Posterior cingulate gyrus (tissue), 11 donors: ENCODE measurements at places on chromosomes 2 and 18.
A peak's percentile ranks its signal among the peaks of the same experiment; 100 is the strongest.

DNA sequence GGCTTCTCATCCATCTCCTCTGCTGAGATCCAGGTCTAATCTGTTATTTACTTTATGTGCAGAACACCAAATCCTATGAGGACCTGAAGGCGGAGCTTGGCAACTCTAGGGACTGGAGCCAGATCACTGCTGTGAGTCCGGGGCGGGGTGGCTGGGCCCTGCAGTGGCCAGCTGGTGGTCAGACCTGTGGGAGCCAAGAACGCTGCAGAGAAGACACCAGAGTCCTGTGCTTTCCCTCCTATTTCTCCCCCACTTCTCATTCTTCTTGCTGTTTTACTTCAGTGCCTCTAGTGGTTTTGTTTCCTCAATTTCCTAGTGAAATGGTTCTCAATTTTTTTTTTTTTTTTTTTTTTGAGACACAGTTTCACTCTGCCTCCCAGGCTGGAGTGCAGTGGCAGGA lies 19.7 kb downstream of the VIL1 start:
- DNase-seq, result no peak

- DNase-seq, result no peak
These were observed 299.2 kb upstream of the ZSWIM2 start for GRCh38 chr2:187148059-187148714.

GRCh38 chr2:37644191-37644590 lies 27.3 kb downstream of the CDC42EP3 start:
- DNase-seq, result no peak

- no peak for DNase-seq
These were observed 383.9 kb upstream of the HS6ST1 start for GRCh38 chr2:128702616-128703015.

DNA sequence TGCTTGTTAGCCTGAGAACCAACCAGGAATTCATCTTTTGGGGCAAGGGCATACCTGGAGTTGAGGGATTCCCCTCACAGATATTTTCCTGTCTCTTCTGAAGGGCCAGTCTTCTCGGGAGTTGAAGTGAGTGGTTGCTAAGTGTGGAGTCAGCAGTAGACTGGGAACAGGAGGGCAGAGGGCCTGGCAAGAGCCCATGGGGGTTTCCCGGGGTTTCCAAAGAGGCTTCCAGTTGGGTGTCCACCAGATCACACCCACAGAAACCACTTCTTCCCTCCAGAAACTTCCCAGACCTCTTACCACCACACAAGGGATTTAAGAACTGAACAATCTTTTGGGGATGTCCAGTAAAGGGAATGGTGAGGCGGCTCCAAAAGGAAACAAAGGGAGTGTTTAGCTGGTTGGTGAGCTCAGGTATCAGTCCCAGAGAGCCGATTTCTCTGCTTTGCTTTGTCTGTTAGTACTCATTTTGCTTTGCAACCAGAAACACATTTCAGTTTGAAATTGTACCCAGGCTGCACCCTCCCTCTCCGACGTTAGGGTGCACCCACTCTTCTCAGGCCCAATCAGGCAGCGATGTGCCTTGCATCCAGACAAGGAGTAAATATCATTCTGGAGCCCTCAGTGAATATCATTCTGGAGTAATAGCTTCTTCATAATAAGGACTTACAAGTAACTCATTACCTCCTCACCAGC lies 47.5 kb upstream of the SPATS2L start:
- DNase-seq, result no peak

DNA sequence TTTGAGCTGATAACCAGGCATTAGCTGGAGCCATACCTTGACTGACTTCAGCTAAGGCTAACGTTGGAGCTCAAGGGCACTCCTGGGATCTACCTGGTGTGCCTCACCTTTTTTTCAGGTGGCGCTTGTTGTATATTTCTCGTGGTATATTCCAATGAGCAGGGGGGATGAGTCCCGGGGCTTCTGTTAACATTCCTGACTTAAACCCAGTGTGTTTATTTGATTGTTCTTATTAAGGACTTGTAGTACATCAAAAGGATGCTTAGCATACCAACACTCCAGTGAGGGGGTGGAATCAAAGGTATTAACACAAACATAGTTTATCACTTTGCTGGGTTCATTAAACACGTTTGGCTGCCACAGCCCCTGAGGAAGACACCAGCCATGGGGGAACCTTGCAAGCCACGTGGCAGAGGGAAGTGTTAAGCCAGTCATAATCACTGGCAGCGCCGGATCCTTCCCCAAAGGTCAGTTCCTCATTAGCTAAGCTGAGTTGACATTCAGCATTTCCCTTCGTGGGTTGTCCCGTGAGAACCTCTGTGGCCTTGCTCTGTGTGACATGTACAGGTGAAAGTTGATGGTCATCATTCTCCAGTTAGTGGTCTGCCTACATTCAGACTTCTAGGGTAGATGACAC lies 119.5 kb upstream of the MCFD2 start:
- DNase-seq, result no peak

DNA sequence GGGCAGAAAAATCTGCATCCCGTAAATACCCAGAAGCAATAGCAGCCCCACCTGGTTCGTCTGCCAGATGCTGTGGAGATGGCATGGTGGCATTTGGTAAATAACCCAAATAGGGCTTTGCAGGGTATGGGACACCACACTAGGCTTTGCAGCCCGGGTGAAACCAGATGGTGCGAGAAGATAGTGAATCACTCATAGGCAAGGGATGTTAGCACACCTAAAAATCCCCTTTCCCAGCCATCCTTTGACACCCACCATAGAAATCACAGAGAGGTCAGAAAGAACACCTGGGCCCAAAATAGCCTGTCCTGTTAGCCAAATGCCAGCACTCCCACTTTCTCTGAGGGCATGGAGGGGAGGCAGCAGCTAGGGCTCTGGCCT lies 47.6 kb downstream of the BCL11A start:
- DNase-seq, result peak; percentile 52

GRCh38 chr18:11047156-11047555 lies 102.2 kb downstream of the PIEZO2 start:
- DNase-seq, result no peak

GRCh38 chr2:190695739-190696138 lies 46.9 kb downstream of the NAB1 start:
- no peak for DNase-seq

- DNase-seq, result no peak
These were observed 221.7 kb upstream of the SPOPL start for GRCh38 chr2:138279871-138280270.

DNA sequence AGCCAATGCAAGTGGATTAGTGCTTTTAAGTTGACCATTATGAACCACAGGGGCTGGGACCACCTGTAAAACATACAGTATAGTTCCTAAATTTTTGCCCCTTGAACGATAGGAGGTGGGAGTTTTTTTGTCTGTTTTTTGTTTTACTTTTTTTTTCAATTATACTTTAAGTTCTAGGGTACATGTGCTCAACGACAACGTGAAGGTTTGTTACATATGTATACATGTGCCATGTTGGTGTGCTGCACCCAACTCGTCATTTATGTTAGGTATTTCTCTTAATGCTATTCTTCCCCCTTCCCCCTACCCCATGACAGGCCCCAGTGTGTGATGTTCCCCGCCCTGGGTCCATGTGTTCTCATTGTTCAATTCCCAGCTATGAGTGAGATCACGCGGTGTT lies 1797.9 kb upstream of the PIK3C3 start:
- DNase-seq, result no peak

GRCh38 chr2:216882876-216883275 lies 23.0 kb upstream of the TNP1 start:
- DNase-seq, result no peak

DNA sequence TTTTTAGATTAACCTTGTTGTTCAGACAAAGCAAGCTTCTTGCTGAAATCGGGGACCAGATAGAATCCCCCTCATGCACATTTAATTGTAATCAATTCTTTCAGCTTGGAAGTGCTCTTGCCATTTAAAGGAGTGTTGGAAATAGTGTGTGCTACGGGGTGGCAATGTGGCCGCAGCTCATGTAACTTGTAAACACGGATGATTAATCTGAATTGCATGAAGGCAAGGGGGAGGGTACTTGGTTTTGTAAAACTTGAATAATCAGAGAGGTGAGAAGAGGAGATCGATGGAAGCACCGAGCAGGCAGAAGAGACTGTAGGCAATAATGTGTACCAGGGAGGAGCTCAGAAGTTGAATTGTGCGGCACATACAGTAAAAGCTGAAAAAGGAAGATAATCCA lies 273.5 kb downstream of the PTGR3 start:
- DNase-seq, result no peak

GRCh38 chr2:162731917-162732804 lies 106.4 kb downstream of the KCNH7 start:
- DNase-seq, result no peak

DNA sequence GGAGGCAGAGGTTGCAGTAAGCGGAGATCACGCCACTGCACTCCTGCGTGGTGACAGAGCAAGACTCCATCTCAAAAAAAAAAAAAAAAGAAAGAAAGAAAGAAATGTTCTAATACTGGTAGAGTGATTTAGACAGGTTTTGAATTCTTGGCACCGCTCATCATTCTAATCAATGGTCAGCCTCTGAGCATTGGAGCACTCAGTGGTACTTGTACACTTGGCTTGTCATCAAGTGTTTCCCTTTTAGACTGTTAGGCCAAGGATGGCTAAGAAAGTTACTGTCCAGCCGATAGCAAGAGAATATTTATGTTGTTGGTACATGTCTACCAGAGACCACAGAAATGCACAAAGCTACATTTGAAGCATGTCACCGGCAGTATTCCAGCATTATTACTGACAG lies 444.1 kb upstream of the RAB12 start:
- DNase-seq, result no peak

DNA sequence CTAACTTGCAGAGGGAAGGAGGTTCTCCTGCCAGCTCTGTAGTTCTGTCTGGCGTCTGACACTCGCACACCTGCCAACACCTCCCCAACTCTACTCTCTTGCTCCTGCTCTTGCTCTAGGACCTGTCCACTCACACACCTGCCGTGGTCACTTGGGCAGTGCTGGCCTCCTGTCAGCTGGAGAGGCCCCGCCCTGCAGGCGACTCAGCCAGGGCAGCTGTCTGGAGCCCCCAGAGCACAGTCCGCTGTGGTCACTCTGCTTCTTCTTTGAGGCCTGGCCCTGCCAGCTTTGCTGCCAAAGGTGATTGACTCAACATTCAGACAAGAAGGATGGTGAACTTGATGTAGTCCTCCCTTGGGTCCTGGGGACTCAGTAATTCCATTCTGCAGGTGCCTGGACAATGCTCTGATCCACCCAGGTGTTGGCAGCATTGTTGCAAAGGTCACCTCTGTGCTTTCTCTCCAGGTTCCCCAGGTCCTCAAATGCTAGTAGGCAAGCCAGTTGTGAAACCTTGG lies 18.7 kb downstream of the TPO start:
- no peak for DNase-seq

GRCh38 chr2:190904640-190905261 lies 24.1 kb downstream of the GLS start:
- DNase-seq, result no peak

GRCh38 chr18:54181856-54182602 lies 42.4 kb downstream of the MBD2 start:
- no peak for DNase-seq

GRCh38 chr2:30683236-30683956 lies 123.8 kb downstream of the CAPN13 start:
- no peak for DNase-seq

- peak; percentile 25 for DNase-seq
These were observed 61.8 kb downstream of the BIN1 start for GRCh38 chr2:127044977-127045661.

DNA sequence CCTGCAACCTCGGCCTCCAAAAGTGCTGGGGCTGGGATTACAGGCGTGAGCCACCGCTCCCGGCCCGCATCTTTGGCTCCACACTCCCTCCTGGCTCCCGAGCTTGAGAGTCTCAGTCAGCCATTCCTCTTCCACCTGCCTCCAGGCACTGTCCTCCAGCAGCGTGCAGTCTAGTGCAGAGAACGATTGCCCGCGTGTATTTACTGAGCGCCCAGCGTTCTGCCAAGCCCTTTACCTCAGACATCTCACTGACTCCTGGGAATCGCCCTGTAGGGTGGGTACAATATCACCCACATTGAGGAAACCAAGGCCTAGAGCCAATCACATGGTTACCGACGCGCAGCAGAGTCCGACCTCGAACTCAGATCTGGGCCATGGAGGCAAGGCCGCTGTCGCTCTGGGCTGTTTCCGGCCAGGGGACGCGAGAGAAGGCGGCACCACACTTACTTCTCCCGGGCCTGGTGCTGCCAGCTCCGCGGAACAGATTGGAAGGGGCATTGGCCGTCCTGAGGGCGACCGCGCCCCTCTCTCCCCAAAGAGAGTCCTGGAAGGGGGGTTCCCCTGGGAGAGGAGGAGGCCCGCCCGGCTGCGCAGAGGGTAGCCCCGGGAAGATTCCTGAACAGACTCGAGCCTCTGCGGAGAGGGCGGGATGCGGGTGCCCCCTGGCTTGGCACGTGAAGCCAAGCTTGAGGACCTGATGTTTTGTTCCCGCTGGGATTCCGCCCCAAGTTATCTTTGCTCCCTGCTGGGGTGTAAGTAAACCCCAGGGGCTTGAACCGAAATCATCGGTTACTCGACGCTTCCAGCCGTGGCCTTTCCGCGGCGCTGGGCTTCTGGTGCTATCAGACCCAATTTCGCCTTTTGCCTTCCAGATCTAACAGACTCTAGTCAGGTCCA lies 5.2 kb upstream of the DLX2 start:
- DNase-seq, result no peak

DNA sequence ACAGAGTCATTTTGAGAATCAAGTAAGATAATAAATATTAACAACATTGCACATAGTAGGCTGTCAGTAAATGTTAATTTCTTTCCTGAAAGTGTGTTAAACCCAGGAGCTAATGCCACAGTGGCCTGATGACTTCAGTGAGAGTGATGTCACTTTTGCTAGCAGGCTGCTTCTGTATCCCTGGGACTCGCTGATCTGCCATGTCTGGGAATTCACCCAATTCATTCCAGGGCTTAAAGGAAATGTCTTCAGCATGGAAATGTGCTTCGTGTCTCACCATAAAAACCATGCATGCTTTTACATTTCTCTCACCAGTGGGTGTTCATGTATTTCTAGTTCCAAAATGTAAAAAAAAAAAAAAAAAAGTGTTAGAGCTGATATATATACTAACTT lies 56.8 kb upstream of the MAPRE3 start:
- no peak for DNase-seq

DNA sequence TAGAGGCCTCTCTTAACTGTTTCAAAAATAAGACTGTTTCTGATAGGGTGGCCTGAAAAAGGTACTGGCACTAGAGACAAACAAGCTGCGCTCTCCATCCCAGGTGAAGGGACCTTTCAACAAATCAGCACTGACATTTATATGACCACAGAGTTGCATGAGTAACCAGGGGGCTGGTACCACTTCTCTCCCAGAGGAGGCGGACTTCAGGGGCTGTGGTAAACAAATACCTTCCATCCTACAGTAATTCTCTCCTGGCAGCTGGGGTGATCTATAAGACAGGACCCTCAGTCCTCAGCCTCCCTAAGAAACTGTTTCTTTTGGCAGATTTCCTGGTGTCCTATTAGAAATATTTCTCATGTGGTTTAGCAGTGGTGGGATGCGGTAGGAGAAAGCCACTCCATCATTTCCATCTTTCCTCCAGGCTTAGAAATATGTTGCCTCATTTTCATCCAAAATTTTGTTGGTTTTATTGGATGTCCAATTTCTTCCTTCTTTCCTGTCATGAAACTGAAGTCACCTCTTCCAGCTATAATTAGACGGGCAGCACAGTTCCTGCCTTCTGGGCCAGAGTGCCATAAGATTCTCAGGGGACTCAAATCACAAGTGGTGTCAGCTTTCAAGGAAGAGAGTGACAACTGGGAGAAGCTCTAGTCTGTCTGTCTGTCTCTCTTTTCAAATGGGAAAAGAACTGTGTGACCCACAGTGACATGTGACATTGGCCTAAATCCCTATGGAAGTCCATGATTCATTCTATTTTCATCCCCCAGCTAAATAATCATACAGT lies 96.4 kb downstream of the CYRIA start:
- DNase-seq, result no peak
